HuH-7 (cell line): ENCODE measurements at places on chromosomes 3 and 15.
A peak's percentile ranks its signal among the peaks of the same experiment; 100 is the strongest.

DNA sequence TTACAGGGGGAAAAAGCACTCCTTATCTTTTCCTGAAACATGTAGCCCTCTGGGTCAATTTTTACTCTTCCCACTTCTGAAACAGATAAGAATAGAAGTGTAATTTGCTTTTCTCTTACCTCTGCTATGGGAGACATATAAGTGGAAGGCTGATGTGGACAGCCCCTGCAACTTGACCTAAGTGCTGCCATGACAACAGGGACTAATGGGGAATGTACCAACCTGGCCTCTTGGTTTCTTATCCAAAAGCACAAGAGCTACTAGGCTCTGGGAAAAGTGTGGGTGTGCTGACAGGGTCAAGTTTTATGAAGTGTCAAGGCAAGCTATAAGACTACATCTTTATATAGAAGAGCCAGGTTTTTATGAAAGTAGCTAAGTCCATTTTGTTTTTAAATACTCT, 1246.5 kb downstream of the OTOL1 start:
- DNase-seq = no peak

GRCh38 chr3:62039586-62039985, 333.8 kb downstream of the FEZF2 start:
- DNase-seq = no peak

DNA sequence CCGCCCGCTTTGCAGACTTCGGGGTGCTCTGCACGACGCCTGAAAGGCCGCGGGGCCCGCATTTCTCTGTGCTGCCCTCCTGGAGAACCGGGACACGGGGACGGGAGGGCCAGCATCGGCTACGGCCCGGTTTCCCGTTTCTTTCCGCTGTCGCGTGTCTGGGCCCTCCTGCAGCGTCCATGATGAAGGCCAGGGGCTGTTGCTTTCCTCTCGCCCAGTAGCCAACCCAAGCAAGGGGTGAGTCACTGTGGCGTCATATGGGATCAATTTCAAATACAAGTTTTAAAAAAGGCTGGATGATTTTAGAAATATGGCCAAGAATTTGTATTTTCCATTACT, 435 bp downstream of the SLC35G2 start:
- peak; percentile 30 for DNase-seq

DNA sequence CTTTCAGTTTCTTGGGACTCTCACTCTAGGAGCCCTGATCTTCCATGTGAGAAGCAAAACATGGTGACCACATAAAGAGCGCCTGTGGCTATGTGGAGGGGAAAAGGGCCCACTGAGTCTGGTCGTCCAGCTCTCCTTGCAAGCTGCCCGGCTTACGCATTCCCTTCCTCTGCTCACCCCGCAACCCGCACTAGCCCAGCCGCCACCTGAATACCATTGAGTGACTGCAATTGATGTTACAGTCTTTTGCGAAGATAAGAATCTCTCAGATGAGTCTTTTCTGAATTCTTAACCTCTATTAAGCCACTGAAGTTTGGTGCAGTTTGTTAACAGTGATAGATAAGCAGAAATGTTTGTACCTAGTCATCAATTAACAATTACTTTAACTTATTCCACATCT, 589.0 kb upstream of the DPPA4 start:
- DNase-seq = no peak
